Right hindlimb (tissue), 1 donor: ENCODE measurements at places on chromosomes 3 and 15.

DNA sequence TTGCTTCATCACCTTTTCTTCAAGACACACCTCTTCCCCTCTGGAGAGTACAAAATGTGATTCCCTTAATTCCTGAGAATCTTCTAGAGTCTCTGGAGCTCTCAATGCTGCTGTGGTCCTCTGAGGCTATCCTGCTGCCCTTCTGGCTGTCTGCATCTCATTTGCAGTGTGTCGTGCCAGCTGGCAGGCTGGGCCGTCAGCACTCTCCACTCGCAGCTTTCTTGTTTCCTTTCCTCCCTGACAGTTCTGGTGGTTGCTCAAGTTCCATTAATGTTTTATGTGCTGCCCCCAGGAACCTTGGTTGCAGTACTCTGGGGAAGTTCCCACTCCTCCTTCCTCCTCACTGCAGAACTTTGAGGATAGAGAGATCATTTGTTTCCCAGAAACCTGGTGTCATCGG is 210.8 kb upstream of the ROPN1 start:
- peak; percentile 62 for DNase-seq

GRCh38 chr3:25427942-25428788 is at the start of gene RARB:
Gene RARB (plus strand): TSS chr3:25428263. CDS start chr3:25428732, 469 bp downstream.
- DNase-seq = peak; percentile 93

- DNase-seq = no peak
Observed at GRCh38 chr3:126022741-126023359, 53.9 kb downstream of the ROPN1B start.

DNA sequence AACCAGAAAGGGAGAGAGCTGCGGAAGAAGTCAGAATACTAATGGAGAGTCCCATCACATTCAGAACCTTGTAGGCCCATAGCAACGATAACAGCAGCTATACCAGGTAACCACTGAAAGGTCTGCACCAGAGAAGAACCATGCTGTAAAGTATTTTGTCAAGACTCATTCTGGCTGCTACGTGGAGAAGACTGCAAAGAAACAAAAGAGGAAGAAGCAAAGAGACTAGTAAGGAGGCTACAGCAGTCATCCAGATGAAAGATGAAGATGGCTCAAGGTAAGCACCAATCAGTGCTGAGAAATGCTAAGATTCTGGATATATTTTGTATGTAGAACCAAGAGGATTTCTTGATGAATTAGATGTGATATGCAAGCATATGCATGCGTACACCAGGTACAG is 39.6 kb downstream of the ACAP2 start:
- no peak for DNase-seq

GRCh38 chr3:37990527-37990926 is at the start of gene VILL:
Gene VILL (plus strand): TSS chr3:37990786. CDS start chr3:37993673, 2,887 bp downstream.
- peak; percentile 24 for DNase-seq

- DNase-seq = no peak
Observed at GRCh38 chr3:48090166-48090939, 74.1 kb upstream of the MAP4 start.

DNA sequence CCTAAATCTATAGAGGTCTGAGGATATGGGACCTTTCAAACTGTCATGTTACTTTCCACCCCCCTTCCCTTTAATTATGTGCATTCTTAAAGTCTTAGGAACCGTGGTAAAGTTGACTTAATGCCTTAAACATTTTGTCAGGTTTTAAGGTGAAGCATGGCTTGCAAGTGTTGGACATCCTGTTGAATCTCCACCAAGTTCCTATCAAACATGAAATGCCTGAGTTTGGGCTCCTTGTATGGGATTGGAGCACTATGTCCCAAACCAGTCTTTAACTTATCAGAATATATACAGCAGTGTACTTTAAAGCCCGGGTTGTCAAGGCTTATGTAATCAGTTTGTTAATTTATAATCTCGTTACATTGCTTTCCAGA is 1.1 kb downstream of the SNRK start:
- no peak for DNase-seq

DNA sequence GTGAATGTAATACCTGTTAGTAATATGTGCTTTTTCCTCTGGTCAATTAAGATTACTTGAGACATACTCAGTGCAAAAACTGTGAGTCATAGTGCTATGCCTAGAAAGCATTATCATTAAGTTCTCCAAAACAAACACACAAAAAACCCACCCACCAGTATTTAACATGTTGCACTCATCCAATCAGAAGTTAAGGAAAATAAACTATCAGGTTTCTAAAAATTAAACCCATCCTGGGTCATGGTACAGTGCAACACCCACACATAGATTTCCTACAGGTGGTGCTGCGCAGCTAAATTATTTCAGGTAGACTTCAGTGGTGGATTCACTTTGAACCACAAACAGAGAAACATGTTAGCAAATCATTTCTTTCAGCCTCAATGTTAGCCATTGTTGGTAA is 264.4 kb upstream of the VEPH1 start:
- no peak for DNase-seq

GRCh38 chr3:177832880-177833279 is 635.6 kb upstream of the TBL1XR1 start:
- DNase-seq = no peak

DNA sequence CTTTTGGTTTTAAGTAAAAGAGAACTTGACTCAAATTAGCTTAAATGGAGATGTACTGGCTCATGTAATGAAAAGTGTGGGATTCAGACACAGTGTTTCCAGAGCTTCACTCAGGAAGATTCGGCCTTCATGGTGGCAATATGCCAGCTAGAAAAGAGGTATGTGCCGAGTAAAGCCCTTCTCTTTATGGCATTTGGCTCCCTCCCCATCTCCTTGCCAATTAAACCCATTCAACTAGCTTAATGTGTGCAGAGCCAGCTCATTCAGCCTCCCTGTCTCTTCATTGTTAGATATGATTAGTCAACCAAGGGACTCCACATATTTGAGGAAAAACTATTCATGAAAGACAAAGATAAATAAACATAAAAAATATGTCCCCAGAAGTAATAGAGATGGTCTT is 15.0 kb upstream of the TRANK1 start:
- no peak for DNase-seq

DNA sequence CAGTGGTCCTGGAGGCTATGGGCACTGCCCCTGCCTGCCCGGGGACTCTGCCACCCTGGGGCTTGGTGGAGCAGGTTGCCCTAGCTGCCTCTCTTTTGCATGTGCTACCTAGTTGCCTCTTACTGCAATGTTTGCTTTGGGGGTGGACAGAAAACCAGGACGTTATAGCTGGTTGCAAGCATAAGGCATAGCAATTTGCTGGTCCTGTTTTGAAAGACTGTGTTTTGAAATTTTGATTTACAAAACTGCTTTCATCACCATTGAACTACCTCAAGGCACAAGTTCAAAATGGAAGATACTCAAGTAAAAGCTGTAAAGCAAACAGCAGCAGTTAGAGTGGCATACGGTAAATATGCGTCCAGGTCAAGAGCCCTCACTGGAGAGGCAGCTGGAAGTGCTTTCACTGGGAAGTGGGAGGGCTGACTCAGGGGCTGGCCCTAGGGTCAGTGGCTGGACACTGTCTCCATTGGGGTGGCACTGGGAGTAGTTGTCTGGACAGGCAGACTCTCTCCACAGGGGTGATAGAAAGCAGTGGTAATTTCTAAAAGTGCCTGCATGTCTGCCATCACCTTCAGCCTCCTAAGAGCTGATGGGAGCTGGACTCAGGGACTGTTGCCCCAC is 138.1 kb downstream of the CHDH start:
- DNase-seq = no peak

DNA sequence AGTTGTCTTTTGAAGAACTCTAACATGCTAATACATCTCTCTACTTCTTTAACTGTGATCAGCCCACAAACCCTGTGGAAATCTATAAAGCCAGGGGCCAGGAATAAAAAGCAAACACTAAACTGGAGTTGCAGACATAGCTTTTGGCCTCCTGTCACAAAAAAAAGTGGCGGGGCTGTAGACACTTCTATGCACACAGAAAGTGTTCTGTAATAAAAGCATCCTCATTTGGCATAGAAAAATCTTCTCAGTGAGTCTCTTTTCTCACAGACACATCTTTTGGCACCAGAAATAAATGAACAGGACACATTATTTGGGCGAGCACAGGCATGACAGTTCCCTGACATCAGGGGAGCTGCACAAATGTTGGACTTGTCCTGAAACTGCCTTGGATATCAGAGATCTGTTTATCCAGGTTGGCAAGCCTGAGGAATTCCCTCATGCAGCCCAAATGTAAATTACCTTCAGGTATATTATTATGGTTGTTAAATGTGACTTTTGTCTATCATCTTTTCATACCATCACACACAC is 355.4 kb downstream of the FGF12 start:
- DNase-seq = no peak

- DNase-seq = no peak
Observed at GRCh38 chr3:146195030-146195429, 34.0 kb upstream of the PLOD2 start.

DNA sequence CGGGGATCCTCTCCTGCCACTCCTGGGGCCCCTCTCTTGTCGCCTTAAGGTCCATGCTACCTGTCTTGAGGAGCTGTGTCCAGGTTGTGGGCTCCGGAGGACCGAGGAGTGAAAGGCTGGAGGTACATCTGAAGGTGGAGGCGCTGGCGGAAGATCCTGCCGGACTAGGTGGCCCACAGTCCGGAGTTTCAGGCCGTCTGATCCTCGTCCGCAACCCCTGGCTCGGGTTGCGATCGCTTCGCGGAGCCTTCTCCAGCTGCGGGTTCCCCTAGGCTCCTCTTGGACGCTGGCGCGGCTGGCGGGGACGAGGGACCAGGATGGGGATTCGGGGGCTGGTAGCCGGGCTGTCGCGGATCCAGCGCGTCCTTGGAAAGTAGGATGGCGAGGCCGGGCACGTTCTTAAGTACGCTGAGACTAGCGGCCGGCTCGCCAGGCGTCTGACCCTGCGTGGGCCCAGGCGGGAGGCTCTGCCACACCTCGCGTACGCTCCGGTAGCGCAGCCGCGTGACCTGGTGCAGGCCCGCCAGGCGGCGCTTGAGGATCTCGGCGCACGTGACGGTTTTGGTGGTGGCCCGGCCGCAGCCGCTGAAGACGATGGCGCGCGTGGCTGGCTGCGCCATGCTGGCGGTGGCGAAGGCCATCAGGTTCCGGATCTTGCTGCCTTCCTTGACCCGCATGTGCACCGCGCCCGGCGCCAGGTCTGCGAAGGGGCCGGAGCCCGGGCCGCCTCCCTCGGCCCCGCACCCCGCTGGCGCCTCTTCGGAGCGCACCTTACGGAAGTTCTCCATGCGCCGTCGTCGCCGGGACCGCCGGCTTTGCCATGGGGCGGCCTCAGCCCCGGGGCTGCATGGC is 550 bp downstream of the RPP25 start:
- DNase-seq = peak; percentile 74

- no peak for DNase-seq
Observed at GRCh38 chr15:70775160-70775559, 11.8 kb upstream of the UACA start.

- DNase-seq = no peak
Observed at GRCh38 chr3:143158014-143158988, 38.7 kb downstream of the CHST2 start.

GRCh38 chr3:168213920-168214319 is 118.2 kb upstream of the GOLIM4 start:
- no peak for DNase-seq

DNA sequence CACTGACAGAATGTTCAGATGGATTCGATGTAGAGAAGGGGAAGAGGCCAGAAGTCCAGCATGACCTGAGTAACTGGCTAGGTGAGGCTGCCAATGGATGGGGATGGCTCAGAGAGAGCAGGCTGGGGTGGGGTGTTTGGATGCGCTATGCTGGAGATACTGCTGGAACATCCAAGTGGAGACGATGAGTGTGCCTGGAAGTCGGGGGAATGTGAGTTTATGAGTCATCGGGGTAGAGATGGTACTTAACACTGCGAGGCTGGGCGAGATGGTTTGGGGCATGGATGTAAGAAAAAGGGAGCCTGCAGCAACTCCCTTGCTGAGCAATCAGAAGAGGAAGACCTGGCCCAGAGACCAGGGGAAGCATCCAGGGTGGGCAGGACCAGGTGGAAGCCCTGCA is 180.7 kb downstream of the SLCO3A1 start:
- no peak for DNase-seq

GRCh38 chr15:73357999-73358665 is 10.6 kb downstream of the HCN4 start:
- no peak for DNase-seq

DNA sequence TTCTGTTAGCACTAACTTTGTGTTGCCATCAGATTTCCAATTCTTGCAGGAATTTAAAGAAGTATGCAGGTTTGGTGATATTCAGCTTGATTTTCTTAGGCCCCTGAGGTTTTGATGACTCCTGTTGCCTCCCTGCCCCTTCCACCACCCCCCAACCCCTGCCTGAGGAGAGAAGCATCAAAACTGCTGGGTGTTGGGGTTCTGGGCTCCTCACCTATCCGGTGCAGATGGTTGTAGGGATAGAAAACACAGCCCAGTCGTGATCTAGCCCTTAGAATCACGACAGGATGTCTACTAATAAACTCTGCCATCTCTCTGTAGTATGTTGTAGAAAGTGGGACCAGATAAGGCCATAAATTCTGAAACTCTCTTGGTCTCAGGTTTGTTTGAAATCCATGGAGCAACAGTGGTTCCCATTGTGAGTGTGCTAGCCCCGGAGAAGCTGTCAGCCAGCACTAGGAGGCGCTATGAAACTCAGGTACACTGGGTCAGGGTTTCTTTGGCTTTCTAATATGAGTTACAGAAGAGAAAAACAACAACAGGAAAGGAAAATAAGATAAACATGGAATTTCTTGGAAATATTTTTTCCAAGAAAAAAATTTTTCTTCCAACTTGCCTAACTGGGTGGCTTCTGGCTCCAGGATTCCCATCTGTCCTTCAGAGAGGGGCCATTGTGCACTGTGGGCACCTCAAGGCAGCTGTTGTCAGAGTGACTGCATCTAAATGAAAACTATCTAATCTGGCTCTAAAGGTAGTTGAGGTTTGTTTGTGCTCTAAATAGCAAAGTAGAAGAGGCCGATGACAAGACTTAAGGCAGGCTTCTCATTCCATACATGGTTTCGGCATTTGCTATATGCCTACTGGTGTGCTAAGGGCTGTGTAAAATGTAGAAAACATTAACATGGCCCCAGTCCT is 8.7 kb downstream of the SRP14 start:
- no peak for DNase-seq

GRCh38 chr3:74053970-74054516 is 429.3 kb upstream of the PDZRN3 start:
- DNase-seq = no peak

- peak; percentile 34 for DNase-seq
Observed at GRCh38 chr3:127888564-127889107, 26.4 kb upstream of the KBTBD12 start.

- no peak for DNase-seq
Observed at GRCh38 chr3:139394116-139394515, 4.7 kb upstream of the COPB2 start.

DNA sequence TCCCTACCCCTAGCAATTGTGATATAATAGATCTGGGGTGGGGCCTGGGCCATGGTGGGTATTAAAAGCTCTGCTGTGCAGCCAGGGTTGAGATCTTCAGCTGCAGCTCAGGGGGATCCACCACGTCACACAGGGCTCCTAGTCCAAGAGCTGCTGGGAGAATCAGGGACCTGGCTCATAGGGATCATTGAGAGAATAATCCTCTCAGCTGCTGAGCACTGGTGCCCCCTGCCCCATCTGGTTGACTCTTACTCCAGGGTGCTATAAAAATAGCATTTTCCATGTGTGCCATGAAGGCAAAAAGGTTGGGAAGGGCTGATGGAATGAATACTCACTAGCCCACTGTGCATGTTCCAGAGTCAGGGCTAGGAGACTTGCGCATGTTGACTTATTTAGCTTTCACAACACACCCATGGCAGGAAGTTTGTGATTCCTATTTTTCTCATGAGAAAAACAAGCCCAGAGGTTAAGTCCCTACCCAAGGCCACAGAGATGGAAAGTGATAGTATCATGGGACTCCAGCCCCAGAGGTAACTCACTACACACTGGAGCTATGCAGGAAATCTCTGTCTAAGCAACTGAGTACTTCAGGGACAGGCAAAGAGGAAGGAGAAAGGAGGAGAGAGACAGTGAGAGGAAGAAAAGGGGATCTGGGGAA is 94.6 kb upstream of the HERC1 start:
- DNase-seq = no peak
